ENCODE measurements at places on chromosomes 2 and 18. TPM values are rescaled to one million over a fixed set of nuclear protein-coding genes. Genes with fewer than 3 reads are reported as not detected.

- peaks cover 5% of the 10 kb centered on the region for H3K4me1 ChIP-seq
- no peak overlapping the region for H3K4me3 ChIP-seq
- H3K27me3 ChIP-seq: no peaks in the 10 kb centered on the region
- no peak overlapping the region for H3K27ac ChIP-seq
- peaks cover 18% of the 10 kb centered on the region for H3K36me3 ChIP-seq
- DNase-seq: no peak
These were observed 90.5 kb upstream of the MYO3B start for GRCh38 chr2:170087413-170087793.

GRCh38 chr2:235727891-235728799 is 234.3 kb downstream of the AGAP1 start:
- H3K36me3 ChIP-seq: no peaks in the 10 kb centered on the region
- H3K4me1 ChIP-seq: no peaks in the 10 kb centered on the region
- no peaks in the 10 kb centered on the region for H3K27me3 ChIP-seq

DNA sequence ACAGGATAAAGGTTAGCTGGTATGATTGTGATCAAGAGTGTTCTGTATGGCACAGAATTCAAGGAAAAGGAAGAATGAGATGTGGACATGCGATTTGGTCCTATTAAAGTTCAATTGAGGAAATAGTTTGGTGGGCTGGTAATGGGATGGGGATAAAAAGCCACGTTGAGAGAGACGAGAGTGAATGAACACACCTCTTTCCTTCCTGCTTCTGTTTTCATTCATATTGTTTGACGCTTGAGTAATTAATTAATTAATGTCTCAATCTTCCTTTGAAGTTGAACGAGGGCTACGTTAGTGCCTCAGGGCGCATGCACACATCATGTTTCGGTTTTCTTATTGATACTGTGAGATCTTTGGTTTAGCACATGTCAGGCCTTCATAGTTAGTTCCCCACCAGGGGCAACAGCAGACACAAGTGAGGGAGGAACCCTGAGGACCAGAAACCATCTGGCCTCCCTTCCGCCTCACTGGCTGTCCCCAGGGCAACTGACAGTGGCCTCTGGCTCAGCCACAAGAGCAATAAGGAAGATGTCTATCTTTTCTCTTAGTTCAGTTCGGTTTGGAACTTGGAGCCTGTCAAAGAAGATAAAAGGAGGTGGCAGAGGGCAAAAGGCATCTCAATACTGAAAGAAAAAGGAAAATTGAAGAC is 116.0 kb downstream of the LIPG start:
- H3K4me1 ChIP-seq: no peaks in the 10 kb centered on the region
- no peaks in the 10 kb centered on the region for H3K27me3 ChIP-seq
- DNase-seq: no peak

DNA sequence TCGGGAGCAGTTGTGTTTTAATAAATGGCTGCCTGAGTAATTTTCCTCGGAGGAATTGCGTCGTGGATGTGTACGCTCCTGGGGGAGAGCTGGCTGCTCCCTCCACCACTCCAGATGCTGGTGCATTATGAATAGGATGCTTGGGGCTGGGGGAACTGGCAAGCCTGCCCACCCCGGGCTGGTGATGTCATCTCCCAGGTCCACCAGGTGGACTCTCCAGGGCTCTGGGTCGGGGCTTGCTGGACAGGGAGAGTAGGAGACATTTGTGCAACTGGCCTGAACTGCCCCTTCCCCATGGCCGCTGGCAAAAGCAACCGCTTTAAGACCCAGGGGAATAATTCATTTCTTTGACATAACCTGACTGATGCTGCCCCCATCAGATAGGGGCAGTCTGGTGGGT is 158.7 kb downstream of the KLHL29 start:
- no peaks in the 10 kb centered on the region for H3K36me3 ChIP-seq
- H3K27me3 ChIP-seq: no peaks in the 10 kb centered on the region
- no peaks in the 10 kb centered on the region for H3K4me1 ChIP-seq
- H3K27ac ChIP-seq: peak overlapping the region; percentile 53
- no peak overlapping the region for H3K4me3 ChIP-seq

- DNase-seq: no peak
- no peaks in the 10 kb centered on the region for H3K4me1 ChIP-seq
- H3K27me3 ChIP-seq: no peaks in the 10 kb centered on the region
These were observed 279.8 kb downstream of the NAPG start for GRCh38 chr18:10805587-10806118.

GRCh38 chr2:12173943-12174340 is 427.5 kb downstream of the LPIN1 start:
- H3K27me3 ChIP-seq: no peaks in the 10 kb centered on the region
- no peak for DNase-seq

The EML6 gene
- 18.0 TPM for total RNA-seq

DNA sequence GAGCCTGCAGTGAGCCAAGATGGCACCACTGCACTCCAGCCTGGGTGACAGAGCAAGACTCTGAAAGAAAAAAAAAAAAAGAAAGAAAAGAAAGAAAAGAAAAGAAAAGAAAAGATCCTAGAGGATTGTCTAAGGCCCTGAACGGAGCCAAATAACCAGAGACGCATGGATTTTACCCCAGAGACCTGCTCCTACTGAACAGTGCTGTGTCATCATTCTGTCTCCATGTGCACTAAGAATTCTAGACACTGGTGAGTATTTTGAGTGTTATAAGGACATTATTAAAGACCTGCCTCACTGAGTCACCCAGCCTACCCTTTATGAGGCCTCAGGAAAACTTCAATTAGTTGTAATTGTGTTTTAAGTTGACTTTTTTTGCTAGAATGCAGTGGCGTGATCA is 61.9 kb upstream of the RIOK3 start:
- H3K4me1 ChIP-seq: no peaks in the 10 kb centered on the region
- no peak overlapping the region for H3K27ac ChIP-seq
- H3K36me3 ChIP-seq: no peaks in the 10 kb centered on the region
- no peaks in the 10 kb centered on the region for H3K27me3 ChIP-seq
- DNase-seq: no peak

DNA sequence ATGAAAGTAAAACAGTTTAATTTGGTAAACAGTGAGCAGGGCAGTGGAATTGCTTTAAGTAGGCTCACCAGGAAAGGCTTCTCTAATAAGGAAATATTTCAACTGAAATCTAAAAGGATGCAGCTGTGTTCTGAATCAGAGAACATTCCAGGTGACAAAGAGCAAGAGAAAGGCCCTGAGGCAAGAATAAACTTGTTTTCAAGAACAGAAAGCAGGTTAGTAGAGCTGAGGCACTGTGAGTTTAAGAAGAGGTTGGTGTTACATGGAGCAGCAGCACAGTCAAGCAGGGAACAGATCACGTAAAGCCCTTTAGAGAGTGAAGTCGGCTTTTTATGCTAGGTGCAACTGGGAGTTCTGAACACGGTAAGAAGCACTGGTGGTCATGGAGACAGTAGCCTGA is 57.0 kb upstream of the SCN1A start:
- H3K36me3 ChIP-seq: no peaks in the 10 kb centered on the region
- H3K4me1 ChIP-seq: no peaks in the 10 kb centered on the region
- no peak for DNase-seq
- no peak overlapping the region for H3K4me3 ChIP-seq
- no peaks in the 10 kb centered on the region for H3K27me3 ChIP-seq

DNA sequence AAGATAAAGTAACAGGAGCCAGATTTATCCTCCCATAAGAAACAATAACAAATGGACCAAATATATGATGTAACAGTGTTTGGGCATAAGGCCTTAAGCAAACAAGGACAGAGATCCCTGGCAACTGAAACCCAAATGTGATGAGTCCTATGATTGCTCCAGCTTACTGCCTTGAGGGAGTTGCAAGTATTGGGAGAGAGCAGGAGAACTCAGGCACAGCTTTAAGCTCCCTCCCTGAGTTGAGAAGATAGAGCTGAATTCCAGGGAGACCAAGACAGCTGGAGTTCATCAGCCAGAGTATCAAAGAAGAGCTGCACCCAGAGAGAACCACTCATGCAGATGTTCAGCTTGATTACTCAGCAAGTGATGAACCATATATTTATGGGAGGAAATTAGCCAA is 814.5 kb upstream of the RAB6C start:
- no peaks in the 10 kb centered on the region for H3K4me1 ChIP-seq
- H3K4me3 ChIP-seq: no peak overlapping the region
- H3K36me3 ChIP-seq: no peaks in the 10 kb centered on the region
- no peak for DNase-seq

- peaks cover 14% of the 10 kb centered on the region for H3K4me1 ChIP-seq
- DNase-seq: no peak
- H3K36me3 ChIP-seq: no peaks in the 10 kb centered on the region
- peak overlapping the region; percentile 37 for H3K27ac ChIP-seq
These were observed 16.0 kb downstream of the MALL start for GRCh38 chr2:110099471-110100225.

- H3K4me3 ChIP-seq: no peak overlapping the region
- no peak for DNase-seq
- H3K36me3 ChIP-seq: no peaks in the 10 kb centered on the region
- no peaks in the 10 kb centered on the region for H3K27me3 ChIP-seq
These were observed 94.7 kb downstream of the EXOC6B start for GRCh38 chr2:72731116-72731515.

The TEKT4 gene
- total RNA-seq: not detected

- H3K27me3 ChIP-seq: no peaks in the 10 kb centered on the region
- no peak overlapping the region for H3K27ac ChIP-seq
- no peaks in the 10 kb centered on the region for H3K36me3 ChIP-seq
- no peak overlapping the region for H3K4me3 ChIP-seq
These were observed 112.1 kb downstream of the GLI2 start for GRCh38 chr2:120847700-120848321.

The SLC4A5 gene
- 22.9 TPM for total RNA-seq

The CFAP53 gene
- total RNA-seq: 1.6 TPM

The PXDN gene
- 40.4 TPM for total RNA-seq

The ALK gene
- total RNA-seq: 4.8 TPM

Data from tibial nerve (tissue), 4 donors.